CD4-positive, alpha-beta T cell treated with Interleukin-6 for 4 hours (primary cell): ENCODE measurements at places on chromosomes 1 and 21.

DNA sequence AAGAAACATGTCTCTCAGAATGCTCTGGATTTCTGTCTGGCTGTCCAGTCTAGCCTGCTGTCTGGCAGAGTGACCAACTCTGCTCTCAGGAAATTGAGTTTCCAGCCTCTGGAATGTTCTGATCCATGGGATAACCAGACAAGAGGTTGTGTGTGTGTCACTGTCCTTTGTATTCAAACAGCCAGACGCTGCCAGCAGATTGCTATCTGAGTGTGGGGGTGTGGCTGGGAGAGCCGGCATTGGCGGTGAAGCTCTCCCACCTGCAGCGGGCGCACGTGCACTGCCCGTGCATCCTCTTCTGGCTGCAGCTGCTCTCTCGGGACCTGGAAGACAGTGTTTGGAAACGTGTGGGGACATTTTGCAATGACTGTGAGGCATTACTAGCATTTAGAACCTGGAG is 26.1 kb downstream of the PKP1 start:
- no peak for DNase-seq

GRCh38 chr1:179141592-179142251 is 59.9 kb downstream of the TOR3A start:
- no peak for DNase-seq

- no peak for DNase-seq
Observed at GRCh38 chr1:205508227-205508714, 3.8 kb downstream of the CDK18 start.

- DNase-seq: no peak
Observed at GRCh38 chr1:184943998-184944397, 30.3 kb downstream of the NIBAN1 start.

- peak; percentile 56 for DNase-seq
Observed at GRCh38 chr1:15918962-15919715, 56.8 kb downstream of the ZBTB17 start.

DNA sequence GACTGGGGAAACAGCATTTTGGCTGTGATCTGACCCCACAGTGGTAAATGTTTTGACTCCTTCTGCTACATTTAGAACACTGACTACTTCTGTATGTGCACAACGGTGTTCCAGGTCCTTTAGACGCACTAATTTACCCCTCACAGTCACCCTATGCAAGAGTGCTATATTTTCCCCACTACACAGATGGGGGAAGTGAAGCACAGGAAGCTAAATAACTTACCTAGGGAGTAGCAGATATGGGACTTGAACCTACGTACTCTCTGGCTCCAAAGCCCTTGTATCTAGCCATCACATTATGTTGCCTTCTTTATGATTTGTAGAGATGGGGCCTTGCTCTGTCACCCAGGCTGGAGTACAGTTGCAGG is 49.3 kb downstream of the GADD45A start:
- DNase-seq: no peak

DNA sequence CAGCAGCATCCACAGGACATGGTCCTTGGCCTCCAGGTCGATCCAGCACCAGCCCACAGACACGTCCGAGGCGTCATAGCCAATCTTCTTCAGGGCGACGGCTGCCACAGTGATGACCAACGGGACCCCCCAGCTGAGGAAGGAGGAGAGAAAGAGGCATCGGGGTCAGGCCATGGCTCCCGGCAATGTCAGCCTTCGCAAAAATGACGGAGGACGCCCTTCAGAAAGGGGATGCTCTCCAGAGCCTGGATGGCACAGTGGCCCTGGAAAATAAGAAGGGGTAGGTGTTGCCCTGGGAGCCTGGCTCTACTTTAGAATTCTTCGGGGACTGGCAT is 17.6 kb downstream of the GPR157 start:
- DNase-seq: no peak

DNA sequence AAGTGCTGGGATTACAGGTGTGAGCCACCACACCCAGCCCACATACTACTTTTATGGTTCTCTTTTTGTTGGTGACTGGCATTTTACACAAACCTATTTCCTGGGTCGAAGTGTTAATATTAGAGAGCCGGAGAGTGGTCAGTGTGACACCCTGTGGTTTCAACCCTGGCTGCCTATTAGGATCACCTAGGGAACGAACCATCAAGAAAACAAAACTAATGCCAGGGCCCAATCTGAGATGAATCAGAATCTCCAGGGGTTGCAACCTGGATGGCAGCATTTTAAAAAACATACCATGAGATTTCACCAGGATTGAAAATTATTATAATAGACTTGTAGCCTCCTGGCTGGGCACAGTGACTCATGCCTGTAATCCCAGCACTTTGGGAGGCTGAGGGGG is 6.1 kb downstream of the MRPS21 start:
- no peak for DNase-seq

DNA sequence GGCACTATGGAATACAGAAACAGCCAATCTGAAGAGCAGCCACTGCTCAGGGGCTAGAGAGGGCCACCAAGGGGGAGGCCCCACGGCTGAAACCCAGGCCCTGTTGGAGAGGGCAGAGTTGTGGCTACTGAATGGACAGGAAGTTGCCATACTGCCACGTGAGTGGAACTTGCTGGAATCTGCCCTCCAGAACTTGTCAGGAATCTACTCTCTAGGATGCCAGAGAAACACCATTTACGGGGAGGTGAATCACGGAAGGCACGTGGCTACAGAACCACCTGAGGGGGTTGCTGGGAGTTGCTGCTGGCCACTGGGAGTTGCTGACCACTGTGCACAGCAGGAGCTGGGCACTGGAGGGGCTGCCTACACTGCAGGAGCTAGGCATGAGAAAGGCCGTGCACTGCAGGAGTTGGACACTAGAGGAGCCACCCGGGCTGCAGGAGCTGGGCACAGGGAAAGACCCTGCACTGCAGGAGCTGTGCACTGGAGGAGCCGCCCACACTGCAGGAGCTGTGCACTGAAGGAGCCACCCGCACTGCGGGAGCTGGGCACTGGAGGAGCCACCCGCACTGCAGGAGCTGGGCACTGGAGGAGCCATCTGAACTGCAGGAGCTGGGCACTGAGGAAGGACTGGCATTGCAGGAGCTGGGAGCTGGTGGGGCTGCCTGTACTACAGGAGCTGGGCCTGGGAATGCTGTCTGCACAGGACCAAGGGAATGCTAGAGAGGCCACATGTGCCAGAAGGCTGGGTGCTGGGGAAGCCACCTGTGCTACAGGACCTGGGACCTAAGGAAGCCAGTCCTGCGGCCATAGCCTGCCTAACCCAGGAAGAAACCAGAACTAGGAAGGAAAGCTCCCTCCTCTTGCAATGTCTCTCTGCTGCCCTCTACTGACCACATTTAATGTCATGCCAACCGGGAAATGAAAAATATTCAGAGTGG is 343.4 kb downstream of the MATN1 start:
- peak; percentile 54 for DNase-seq

- DNase-seq: no peak
Observed at GRCh38 chr21:15203740-15204139, 138.9 kb upstream of the NRIP1 start.

DNA sequence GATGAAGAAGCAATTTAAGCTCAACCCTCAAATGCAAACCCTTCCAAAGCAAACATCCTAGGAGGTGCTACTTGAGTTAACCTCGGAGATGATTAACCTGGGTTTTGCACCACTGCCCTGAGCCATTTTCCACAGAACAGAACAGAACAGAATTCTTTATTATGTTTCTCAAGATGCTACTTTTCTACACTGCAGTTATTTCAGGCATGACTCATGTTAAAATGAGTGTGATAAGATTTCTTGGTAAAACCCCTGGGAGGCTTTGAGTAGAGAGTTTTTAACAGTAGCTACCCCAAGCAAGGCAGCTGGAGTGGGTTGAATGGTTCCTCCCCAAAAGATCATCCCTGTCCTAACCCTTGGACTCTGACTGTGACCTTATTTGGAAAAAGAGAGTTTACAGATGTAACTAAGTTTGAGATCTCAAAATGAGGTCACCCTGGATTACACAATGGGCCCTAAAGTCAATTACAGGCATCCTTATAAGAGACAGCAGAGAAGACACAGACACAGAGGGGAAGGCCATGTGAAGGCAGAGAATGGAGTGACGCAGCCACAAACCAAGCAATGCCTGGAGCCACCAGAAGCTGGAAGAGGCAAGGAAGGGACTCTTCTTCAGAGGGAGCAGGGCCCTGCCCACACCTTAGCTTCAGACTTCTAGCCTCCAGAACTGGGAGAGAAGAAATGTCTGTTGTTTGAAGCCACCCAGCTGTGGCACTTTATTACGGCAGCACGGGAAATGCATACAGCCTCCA is 153.4 kb downstream of the ETS2 start:
- no peak for DNase-seq

DNA sequence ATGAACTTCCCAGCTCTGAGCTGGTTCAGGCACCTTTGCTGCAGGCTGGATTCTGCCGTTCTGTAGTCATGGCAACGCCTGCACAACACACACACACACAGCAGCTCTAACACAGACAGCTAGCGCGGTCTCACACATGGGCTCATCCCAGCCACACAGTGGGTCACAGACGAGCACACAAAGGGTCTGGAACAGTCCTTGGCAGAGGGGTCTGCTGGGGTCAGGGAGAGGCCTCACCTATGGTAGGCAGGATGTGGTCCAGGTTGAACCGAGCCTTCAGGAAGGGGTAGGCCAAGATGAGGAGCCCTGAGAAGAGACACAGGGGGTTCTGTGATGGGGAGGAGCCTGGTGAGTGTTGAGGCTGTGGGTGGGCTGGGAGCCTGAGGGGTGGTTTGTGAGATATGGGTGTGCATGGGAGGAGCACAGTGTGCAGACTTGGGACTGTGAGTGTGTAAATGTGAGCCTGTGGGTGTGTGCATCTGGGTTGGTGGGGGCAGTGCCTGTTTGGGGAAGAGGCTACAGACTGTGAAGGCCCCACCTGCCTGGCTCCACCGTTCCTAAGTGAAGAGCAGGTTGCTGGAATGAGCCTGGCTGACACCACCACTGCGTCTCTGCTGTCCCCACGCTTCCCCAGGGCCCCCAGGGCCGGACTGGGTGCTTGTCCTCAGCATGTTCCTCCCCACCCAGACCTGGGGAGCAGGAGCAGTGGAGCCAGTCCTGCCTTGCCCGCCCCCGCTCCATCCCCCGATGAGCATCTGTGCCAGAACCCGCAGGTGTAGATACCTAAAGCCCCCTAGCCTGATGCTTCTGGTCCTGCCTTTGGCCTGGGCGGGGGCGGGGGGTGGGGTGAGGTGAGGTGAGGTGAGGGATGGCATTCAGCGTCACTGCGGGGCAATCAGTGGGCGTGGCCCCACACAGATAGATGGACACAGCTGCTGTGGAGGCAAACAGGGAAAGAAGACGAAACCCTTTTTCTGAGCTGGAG is 1.5 kb downstream of the KNCN start:
- DNase-seq: peak; percentile 8

DNA sequence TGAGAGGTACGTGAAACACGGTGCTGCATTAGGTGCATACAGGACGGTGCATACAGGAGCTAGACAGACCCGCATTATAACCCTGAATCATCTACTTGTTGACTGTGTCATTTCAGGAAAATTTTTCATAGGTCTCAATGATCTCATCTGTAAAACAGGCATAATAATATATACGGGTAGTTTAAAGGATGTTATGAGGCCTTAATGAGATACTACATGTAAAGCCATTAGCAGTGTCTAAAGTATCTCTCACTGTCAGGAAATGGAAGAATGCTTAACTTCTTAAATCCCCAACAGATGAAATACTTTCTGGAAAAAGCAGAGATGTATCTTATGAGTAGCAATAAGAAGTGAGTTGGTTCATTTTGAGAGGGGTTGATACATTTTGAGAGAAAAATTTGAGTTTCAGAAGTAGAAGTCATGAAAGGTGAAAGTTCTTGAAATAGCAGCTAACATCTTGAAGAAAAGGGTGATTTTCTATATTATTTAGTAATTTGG is 669.6 kb downstream of the PTPRC start:
- DNase-seq: no peak

GRCh38 chr1:67855961-67856360 is 22.7 kb upstream of the GNG12 start:
- no peak for DNase-seq
